ENCODE measurements at places on chromosomes 2 and 18. TPM values are rescaled to one million over a fixed set of nuclear protein-coding genes. Genes with fewer than 3 reads are reported as not detected.

- DNase-seq: no peak
These were observed 40.0 kb upstream of the ACKR3 start for GRCh38 chr2:236529606-236530005.

- DNase-seq: no peak
These were observed 511 bp downstream of the MOB4 start for GRCh38 chr2:197516393-197516761.

The MTCL1 gene
- 7.2 TPM for total RNA-seq

DNA sequence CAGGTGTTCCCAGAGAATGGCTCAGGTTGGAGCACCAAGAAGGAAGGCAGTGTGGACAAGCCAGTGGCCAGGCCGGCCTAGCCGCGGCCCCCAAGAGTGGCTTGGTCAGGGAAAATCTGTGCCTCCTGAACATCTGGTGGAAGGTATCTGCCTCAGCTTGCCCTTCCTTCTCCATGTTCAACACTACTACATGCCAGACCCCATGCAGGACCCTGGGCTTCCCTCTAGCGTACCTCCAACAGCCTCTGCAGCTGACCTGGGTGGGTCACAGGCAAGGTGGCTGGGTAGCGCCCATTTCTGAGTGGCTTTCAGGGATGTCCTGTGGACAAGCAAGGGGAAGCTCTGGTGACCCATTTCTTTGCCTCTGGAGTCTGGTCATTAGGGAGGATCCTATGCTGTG, 7.7 kb downstream of the WNT10A start:
- no peak for DNase-seq

DNA sequence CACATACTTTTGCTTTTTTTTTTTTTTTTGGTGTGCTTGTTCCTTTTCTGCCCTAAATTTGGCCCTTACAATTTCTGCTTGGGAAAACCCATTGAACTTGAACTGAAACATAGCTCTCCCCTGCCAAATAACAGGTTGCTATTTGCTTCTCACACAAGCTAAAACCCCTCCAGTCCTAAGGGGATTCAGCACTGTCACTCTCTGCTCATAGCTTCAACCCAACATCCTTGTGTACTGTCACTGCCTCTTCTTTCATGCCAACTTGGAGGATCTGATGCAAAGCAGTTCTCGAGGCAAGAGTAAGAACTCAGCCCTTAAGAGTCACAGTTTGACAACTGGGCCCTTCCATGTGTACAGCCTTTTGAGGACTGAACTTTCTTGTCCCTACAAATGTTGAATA, 30.6 kb upstream of the NRP2 start:
- DNase-seq: no peak
